ENCODE measurements at places on chromosomes 4 and X. TPM values are rescaled to one million over a fixed set of nuclear protein-coding genes. Genes with fewer than 3 reads are reported as not detected.

The SUPT20HL2 gene
- 0.23 TPM for polyA plus RNA-seq

The NUDT10 gene
- 13.9 TPM for polyA plus RNA-seq

The HAUS3 gene
- 8.2 TPM for polyA plus RNA-seq

The LANCL3 gene
- 0.04 TPM for polyA plus RNA-seq

The TLR2 gene
- 7.9 TPM for polyA plus RNA-seq

The SCOC gene
- 37.1 TPM for polyA plus RNA-seq

The C4orf36 gene
- polyA plus RNA-seq, result 1.4 TPM

The SSX3 gene
- not detected for polyA plus RNA-seq

The SYNPO2 gene
- 54.8 TPM for polyA plus RNA-seq

The GABRG1 gene
- 0.53 TPM for polyA plus RNA-seq

The FHIP1A gene
- 0.77 TPM for polyA plus RNA-seq

The EVC gene
- 16.4 TPM for polyA plus RNA-seq

The SMIM10 gene
- polyA plus RNA-seq, result 11.1 TPM

The S100P gene
- not detected for polyA plus RNA-seq

The FAM193A gene
- polyA plus RNA-seq, result 18.9 TPM

The EGFL6 gene
- 0.36 TPM for polyA plus RNA-seq

The GPR143 gene
- polyA plus RNA-seq, result 3.5 TPM

The TXLNG gene
- 19.7 TPM for polyA plus RNA-seq

The CPLX1 gene
- 2.3 TPM for polyA plus RNA-seq
